ENCODE measurements at places on chromosomes 5 and 9.
A peak's percentile ranks its signal among the peaks of the same experiment; 100 is the strongest.

DNA sequence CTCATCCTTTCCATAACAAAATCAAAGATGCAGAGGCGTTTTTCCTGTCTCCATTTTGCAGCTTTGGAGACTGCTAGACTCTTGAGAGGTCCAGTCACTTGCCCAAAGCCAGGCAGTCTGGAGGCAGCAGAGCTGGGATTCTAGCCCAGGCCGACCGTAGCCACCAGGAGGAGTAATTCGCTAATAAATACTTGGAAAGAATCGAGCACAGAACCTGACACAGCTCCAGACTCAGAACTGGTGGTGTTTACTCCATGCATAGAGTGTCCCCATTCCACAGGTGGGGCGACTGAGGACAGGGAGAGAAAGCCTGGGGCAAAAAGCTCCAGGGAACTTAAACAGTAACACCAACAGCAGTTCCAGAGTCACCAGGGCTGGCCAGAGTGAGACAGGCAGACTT, 10.7 kb upstream of the CERCAM start:
- DNase-seq: no peak

DNA sequence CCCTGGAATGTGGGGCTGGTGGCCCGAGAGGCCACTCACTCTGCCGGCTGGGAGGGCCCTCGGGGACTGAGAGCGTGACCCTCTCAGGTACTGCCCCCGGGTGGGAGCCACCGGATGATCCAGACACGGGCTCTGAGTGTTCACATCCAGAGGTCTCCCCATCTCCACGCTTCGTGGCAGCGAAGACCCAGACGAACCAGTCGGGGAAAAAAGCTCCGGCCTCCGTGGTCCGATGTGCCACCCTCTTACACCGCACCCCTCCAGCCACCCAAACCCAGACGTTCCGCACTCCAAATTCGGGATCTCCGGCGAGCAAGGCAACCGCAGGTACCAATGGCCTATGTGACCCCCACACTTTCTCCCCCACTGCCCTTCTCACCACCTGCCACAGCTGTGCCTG, 49.5 kb downstream of the AMBP start:
- DNase-seq: no peak

- no peak for DNase-seq
Observed at GRCh38 chr5:84961903-84962302, 577.2 kb upstream of the EDIL3 start.

- no peak for DNase-seq
Observed at GRCh38 chr9:1101846-1102641, 51.9 kb downstream of the DMRT2 start.

- peak; percentile 66 for DNase-seq
Observed at GRCh38 chr9:136551401-136552116, 5.7 kb upstream of the NOTCH1 start.

- DNase-seq: no peak
Observed at GRCh38 chr9:71764463-71764862, 3.9 kb downstream of the CEMIP2 start.

- DNase-seq: no peak
Observed at GRCh38 chr5:16732356-16732755, 115.6 kb upstream of the RETREG1 start.

DNA sequence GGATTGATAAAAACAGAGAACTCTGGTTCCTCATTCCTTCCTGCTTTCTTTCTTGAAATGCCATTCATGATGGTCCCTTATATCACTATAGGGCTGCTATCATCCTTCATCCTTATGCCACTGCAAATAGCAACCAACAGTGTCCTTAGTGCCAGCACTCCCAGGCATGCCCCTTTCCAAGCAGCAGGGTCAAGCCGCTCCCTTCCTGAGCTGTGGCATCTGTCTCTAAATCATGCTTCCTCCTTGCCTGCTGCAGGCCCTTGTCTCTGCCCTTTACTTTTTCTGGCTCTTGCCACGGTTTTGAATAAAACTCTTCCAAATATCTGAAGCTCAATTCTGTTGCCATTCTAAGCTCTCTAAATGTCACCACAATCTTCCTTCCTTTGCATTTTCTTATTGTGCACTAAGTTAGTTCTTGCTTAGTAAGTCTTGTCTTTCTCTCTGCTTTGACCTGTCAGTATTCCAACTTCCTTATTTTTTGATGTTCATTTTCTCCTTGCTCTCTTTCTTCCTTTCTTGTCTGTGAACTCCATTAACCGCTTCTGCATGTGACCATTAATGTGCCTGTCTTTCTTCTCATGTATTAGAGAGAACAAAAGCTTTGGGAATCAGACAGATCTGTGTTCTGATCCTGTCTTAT, 19.9 kb downstream of the TLR4 start:
- peak; percentile 15 for DNase-seq

- DNase-seq: no peak
Observed at GRCh38 chr5:1212881-1213280, 11.5 kb downstream of the SLC6A19 start.

- no peak for DNase-seq
Observed at GRCh38 chr5:69209602-69210001, 20.2 kb downstream of the CENPH start.

GRCh38 chr5:423233-423565, 19.8 kb upstream of the EXOC3 start:
- DNase-seq: peak; percentile 5

- no peak for DNase-seq
Observed at GRCh38 chr5:169088028-169088725, 212.8 kb downstream of the SLIT3 start.

All from adrenal gland (tissue), 19 donors.